Thoracic aorta (tissue), 2 donors: ENCODE measurements at places on chromosomes 2 and 18.
A peak's percentile ranks its signal among the peaks of the same experiment; 100 is the strongest.

DNA sequence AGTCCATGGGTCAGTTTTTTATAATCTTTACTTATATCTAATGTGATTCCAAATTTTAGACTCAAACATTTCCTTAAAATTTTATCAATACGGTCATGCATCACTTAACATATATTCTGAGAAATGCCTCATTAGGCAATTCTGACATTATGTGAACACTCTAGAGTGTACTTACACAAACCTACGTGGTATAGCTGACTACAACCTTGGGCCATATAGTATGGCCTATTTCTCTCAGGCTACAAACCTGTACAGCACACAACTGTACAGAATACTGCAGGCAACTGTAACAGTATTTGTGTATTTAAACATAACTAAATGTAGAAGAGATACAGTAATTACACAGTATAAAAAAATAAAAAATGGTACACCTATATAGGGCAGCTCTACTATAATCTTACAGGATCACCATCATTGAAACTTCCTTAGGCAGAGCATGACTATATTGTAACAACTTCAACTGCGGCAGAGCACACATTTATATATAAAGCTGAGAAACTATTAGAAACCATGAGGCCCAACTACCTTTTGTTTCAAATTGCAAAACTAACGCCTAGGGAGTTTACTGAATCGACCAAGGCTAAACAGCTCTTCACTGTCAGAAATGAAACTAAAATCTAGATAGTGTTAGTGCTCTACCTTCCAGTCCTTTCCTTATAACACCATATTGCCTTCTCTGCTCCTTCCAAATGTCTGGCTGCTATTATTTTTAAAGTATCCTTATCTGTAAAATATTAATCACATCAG, 6.9 kb downstream of the YES1 start:
- H3K4me3 ChIP-seq, result peak overlapping the region; percentile 8
- no peaks in the 10 kb centered on the region for H3K36me3 ChIP-seq
- peaks cover 20% of the 10 kb centered on the region for H3K4me1 ChIP-seq
- DNase-seq, result no peak
- no peak overlapping the region for H3K27ac ChIP-seq

DNA sequence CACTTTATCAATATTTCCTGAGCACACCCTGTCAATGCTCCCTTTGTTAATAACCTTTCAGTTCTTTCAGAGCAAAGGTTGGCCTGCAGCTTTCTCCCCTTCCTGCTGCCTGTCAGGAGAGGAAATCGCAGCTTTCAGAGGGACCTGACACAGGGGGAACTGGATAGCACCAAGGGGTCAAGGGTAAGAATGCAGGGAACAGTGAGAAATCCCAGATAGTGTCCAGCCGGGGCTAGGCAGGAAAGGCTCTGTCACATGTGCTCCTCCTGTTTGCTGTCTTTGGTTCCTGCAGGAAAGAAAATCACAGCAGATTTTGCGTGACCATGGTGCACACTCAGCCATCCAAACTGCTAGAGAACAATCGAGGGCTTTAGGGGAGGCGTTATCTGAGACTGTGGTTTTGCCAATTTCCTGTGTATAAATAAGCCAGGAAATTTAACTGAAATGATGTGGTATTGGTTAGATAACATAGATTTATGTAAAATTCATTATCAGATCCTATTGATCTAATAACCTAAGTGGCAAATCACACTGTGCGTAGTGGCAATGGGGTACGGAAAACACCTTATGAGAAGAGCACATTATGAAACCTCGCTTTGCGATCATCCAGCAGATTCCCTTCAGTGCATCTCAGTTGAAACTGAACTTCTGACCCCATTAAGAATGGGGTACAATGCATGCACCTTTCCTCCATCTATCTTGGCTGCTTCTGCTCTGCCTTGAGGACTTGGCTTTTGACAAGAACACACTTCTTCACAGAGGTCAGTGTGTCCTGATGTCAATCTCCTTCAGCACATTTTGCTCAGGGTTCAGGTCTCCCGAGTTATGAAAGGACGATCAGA, 178.0 kb downstream of the ICOS start:
- no peak overlapping the region for H3K4me3 ChIP-seq
- no peak overlapping the region for H3K27ac ChIP-seq
- peaks cover 15% of the 10 kb centered on the region for H3K4me1 ChIP-seq
- no peak for DNase-seq
- no peaks in the 10 kb centered on the region for H3K36me3 ChIP-seq

DNA sequence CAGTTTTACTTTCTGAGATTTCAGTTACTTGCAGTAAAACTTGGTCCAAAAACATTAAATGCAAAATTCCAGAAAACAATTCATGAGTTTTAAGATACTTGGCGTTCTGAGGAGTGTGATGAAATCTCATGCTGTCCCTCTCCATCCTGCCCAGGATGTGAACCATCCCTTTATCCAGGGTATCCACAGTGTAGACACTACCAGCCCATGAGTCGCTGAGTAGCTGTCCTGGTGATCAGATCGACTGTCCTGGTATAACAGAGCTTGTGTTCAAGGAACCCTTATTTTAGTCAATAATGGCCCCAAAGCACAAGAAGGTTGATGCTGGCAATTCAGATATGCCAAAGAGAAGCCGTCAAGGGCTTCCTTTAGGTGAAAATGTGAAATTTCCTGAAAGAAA, 3.2 kb downstream of the SP100 start:
- H3K36me3 ChIP-seq, result no peaks in the 10 kb centered on the region
- DNase-seq, result no peak
- no peaks in the 10 kb centered on the region for H3K27me3 ChIP-seq
- H3K4me3 ChIP-seq, result peak overlapping the region; percentile 78
- peaks cover 56% of the 10 kb centered on the region for H3K4me1 ChIP-seq

- H3K4me1 ChIP-seq, result no peaks in the 10 kb centered on the region
- H3K4me3 ChIP-seq, result no peak overlapping the region
- no peak overlapping the region for H3K27ac ChIP-seq
- no peak for DNase-seq
- H3K27me3 ChIP-seq, result no peaks in the 10 kb centered on the region
Observed at GRCh38 chr18:679516-679915, 22.1 kb downstream of the TYMS start.

- no peaks in the 10 kb centered on the region for H3K36me3 ChIP-seq
- H3K4me1 ChIP-seq, result peaks cover 6% of the 10 kb centered on the region
- DNase-seq, result no peak
- no peak overlapping the region for H3K4me3 ChIP-seq
Observed at GRCh38 chr2:143261986-143262385, 132.8 kb downstream of the ARHGAP15 start.

DNA sequence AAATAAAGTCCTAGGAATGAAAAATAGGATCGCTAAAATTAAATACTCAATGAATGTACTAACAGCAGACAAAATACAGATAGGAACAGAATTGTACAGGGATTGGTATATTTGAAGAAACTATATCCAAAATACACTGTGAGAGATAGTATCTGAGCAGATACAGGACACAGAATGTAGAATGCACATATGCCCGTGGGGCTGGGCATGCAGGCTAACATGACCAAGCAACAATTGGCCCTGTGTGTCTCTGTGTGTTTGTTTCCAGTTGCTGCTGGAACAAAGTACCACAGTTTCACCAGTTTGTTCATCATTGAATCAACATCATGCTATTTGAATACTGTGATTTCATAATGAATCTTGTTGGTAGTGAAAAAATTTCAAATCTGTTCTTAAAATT, 127.6 kb downstream of the PMAIP1 start:
- H3K27me3 ChIP-seq, result no peaks in the 10 kb centered on the region
- no peaks in the 10 kb centered on the region for H3K4me1 ChIP-seq
- DNase-seq, result no peak
- no peaks in the 10 kb centered on the region for H3K36me3 ChIP-seq
